ENCODE measurements at places on chromosomes 13 and 19.

DNA sequence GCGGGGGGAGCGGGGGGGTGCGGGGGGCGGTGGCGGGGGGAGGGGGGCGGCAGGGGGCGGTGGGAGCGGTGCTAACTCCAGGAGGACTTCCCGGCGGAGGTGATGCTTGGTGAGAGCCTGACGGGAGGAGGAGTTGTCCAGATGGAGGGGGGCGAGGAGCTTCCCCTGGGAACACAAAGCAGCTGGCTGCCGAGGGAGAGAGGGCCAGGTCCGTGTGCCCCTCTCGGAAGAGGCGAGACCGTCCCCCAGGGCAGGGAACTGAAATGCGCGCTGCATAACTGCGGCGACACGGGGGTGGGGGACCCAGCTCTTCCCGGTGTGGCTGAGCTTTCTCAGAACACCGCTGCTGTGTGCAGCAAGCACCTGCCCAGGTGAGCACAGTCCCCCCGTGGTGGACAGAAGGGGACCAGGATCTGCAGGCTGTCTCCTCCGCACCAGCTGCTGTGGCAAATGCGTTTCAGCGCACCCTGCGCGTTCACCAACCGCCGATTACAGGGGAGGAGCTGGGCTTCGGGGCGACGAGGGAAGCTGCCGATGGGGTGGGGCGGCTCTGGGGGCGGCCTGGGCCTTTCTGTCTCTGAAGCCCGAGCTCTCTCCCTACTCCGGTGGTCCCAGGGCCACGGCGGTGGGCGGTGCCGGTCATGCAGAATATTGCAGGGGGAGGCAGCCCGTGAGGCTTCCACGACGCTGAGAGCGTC is 54.7 kb upstream of the F7 start:
- DNase-seq: no peak

GRCh38 chr19:39846678-39847486 is 703 bp upstream of the FBL start:
- DNase-seq: no peak

DNA sequence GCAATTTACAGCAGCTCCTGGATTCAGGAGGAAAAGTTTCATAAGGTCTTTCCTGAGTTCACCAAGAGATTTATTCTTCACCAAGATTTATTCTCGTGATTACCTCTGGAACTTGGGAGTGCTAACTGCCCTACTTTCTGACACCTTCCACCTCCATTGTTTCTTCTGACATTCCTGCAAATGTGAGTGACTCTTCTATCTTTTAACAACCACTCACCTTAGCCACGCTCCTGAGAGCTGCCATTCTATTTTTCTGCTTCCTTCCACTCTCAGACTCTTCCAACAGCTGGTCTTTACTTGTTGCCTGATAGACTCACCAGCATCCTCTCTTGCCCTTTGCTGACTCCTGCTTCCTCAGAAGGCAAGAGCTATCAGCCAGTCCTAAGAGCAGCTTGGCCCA is 11.5 kb upstream of the CBY2 start:
- DNase-seq: no peak

GRCh38 chr19:48616041-48616436 is 1.2 kb upstream of the FAM83E start:
- no peak for DNase-seq

DNA sequence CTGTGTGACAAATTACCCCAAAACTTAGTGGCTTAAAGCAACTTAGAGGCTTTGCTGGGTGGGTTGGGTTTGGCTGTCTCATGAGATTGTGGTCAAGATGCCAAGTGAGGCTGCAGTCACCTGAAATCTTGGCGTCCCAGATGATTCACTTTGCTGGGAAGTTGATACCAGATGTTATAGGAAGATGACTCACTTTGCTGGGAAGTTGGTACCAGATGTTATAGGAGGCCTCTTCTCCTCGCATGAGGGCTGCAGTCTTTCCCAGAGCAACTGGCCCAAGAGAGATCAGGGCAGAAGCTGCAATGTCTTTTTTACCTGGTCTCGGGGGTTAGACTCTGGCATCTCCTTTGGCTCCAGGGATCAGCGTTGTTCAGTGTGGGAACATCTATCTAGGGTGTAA is 16.8 kb downstream of the TEX29 start:
- DNase-seq: no peak

GRCh38 chr13:49240017-49240416 is 7.7 kb upstream of the CDADC1 start:
- peak; percentile 49 for DNase-seq

DNA sequence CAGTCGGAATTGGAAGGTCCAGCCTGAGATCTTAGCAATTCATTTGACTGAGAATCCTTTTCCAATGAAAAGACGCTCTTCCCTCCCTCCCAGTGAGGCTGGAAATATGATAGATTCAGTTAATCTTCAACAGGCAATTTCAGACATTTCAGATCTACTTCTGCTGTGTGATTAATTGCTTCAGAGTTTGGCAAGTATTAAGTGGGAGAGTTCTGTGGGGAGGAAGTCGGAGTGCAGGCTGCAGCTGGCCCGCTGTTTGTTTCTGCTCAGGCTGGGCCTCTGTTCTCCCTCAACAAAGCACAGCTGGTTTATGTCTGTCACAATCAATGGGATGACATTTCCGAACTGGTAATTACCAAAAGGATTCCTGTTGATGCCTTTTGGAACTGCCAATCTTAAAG is 178.2 kb downstream of the NDFIP2 start:
- peak; percentile 92 for DNase-seq

GRCh38 chr19:19530423-19530804 is 1.7 kb downstream of the YJEFN3 start:
- DNase-seq: no peak

- no peak for DNase-seq
These were observed 54.1 kb downstream of the TSSK6 start for GRCh38 chr19:19461306-19461670.

DNA sequence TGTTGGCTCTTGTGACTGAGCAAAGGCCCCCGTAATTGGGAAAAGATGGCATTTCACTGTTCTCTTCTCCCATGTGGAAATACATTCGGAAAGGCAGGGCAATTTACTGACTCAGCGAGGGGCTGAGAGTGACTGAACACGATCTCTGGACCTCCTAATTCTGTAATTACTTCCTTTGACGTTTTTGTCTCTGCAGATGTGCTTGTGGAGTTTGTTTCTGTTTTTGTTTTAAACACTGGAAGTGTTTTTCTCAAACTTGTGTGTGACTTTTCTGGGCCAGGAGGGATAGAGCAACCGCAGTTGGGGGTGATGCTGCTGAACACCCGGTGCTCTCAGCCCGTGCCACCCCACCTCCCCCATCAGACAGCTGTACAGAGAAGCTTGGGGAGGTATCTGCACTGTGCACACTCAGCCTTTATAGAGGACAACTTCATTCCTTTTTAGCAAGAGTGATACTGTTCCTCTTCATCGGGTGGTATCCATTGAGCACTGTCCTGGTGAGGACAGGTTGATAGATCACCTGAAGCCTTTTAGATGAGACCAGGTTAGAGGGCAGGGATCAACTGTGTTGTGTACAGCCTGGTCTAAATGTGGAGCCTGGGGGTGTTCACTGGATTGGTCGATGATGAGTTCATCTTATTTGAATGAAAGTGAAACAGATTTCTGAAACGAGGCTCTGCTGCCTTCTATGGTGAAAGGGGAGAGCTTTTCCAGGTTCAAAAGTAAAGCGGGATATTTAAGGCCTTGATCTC is 117.4 kb downstream of the ESD start:
- peak; percentile 94 for DNase-seq

GRCh38 chr13:26682606-26683005 is 78.0 kb downstream of the GPR12 start:
- DNase-seq: no peak

DNA sequence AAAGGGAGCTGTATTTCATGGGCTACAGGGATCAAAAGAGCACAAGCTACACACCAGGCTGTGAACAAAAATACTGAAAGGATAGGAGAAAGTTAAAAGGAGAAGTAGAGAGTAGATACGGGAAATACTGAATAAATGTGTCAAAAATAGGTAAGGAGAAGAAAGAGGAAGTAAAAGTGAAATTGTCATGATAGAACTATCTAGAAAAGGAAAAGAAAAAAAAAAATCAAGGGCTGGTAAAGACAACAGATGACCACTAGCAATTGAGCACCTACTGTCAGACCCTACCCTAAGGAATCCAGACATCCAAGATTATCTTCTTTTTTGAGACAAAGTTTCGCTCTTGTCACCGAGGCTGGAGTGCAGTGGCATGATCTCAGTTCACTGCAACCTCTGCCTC is 4.8 kb downstream of the RUBCNL start:
- DNase-seq: no peak

GRCh38 chr13:67643516-67644055 is 413.4 kb upstream of the PCDH9 start:
- no peak for DNase-seq

GRCh38 chr19:33497131-33497777 is 24.3 kb downstream of the PEPD start:
- DNase-seq: no peak

DNA sequence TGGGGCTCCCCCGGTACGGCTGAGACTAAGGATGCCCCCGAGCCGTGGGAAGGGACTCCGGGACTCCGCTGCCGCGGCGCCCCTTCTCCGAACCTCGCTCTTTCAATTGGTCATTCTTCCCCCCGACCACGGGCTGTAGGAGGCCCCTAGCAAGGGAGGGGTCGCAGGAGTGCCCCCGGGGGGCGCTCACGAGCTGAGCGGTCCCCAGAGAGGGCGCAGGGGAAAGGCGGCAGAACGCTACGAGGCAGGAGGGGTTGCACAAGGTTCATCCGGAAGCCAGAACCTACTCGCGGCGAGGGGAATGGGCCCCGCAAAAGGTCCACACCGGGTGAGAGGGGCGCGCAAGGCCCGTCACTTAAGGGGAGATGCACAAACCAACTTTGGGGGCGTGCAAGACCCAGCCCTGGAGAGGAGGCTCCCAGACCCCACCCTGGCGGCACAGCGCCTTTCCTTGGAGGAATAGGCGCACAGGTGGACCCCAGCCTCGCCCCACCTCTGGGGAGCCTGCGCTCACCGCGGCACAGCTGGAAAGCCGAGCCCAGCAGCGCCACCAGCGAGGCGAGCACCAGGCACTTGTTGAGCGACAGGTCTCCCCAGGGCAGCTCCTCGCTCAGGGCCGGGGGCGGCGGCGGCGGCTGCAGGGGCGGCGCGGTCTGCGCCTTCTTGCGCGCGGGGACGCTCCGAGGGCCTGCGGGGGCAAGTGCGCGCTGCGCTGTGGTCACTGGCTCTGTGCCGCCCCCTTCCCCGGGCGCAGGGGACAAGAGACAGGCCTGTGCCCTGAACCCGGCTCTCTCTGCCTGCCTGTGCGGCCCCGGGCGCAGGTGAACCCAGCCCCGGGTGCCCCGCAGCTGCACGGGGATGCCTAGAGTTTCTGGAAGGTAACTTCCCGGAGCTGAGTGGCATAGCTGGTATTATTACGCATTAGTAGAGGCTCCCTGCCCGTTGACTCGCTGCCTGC is 2.8 kb downstream of the JSRP1 start:
- no peak for DNase-seq

GRCh38 chr19:40216013-40216776 is 2.0 kb downstream of the TTC9B start:
- no peak for DNase-seq

DNA sequence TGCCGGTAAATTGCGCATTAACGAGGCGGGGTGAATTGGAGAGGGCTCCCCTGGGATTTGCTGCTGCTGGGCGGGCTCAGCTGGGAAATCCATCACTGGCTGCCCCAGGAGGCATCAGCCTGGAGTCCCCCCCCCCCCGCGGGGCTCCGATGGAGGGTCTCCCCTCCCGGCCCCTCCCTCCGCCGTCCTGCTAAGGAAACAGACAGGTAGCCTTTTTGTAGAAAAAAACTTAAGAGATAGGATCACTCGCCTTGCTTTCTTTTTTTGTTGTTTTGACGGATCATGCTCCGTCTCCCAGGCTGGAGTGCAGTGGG is 6.8 kb downstream of the TLE6 start:
- no peak for DNase-seq

DNA sequence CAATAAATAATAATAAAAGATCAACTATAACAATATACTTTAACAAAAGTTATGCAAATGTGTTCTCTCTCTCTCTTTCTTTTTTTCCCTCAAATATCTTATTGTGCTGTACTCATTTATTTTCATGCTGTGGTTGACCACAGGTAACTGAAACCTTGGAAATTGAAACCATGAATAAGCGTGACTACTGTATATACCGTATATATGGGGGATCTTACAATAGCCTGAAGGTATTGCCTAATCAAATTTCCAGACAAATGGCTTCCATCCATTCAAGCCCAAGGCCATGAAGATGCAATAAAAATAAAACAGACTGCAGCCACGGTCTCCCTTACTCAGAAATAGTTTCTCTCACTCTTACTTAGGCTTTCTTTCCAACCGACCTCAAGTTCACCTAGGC is 98.3 kb downstream of the SLITRK6 start:
- DNase-seq: no peak

DNA sequence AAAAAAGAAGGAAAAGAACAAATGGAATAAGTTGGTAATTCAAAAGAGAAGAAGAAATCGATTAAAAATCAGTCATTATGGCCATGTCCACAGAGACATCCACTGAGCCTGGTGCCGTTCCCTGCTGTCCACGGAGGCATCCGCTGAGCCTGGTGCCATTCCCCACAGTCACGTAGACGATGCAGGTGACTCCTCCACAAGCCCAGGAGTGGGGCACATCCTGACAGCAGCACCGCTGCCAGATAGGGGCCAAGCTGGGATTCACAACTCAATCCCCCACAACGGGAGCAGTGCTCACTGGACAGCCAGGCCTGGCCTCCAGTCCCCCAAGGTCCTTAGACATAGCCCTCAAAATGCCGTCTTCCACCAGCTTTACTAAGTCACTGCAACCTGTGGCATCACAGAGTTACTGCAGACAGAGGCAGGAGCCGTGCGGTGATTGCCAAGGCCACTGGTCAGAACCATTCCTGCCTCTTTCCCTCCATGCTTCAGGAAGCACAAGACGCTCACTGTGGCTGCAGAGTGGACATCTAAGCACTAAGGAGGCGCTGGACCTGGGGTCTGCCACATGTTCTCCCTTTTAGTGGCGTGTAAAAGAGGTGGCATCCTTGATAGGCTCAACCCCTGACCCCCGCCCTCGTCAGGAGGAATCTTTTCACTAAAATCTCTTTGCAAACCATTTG is 131.5 kb upstream of the SPACA7 start:
- no peak for DNase-seq

GRCh38 chr19:57053401-57053800 is 66.4 kb upstream of the USP29 start:
- DNase-seq: no peak

- DNase-seq: no peak
These were observed 214.2 kb downstream of the LACC1 start for GRCh38 chr13:44093607-44094564.

GRCh38 chr13:97766749-97767148 is 186.7 kb upstream of the IPO5 start:
- DNase-seq: no peak
